ENCODE measurements at places on chromosomes 16 and 17. TPM values are rescaled to one million over a fixed set of nuclear protein-coding genes. Genes with fewer than 3 reads are reported as not detected.
A peak's percentile ranks its signal among the peaks of the same experiment; 100 is the strongest.

The HAP1 gene
- total RNA-seq: under 0.01 TPM

The POLR2A gene
- 53.5 TPM for total RNA-seq

DNA sequence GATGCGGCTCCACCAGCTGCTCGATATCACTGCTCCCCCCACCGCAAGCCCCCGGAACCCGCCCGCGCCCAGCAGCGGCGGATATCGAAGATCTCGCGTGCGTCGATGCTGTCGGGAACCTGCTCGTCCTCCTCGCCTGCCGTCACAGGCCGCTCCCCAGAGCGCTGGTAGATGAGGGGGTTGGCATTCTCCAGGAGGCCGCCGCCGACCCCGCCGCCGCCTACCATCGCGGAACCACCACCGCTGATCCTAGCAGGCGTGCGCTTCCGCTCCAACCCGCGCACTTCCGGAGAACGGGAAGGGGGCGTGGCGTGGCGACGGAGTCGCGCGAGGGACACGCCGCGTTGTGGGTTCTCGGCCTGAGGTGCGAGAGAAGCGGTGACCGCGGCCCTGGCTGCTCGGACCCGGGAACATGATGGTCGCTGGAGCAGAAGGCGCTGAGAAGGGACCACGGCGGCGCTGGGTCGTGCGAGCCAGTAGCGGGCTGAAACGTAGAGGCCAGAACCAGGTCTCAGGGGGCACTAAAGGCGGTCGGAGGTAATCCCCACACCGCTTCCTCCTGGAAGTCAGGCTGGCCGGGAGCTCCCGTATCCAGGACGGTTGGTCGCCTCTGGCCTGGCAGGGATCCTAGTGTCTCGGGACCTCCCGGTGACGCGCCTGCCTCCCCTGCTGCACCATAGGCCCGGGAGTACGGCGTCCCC, at the start of gene CIAO2B:
Gene CIAO2B (minus strand): TSS at position 265 of the 701 bp plus-strand sequence. CDS start 38 bp downstream, at position 227.
- no peaks in the 10 kb centered on the region for H3K27me3 ChIP-seq
- DNase-seq: peak; percentile 92
- H3K27ac ChIP-seq: peak within 1 kb of the TSS; percentile 94
- H3K4me3 ChIP-seq: peak within 1 kb of the TSS; percentile 93
- peaks cover 3% of the 10 kb centered on the region for H3K36me3 ChIP-seq

- peak; percentile 60 for DNase-seq
- H3K27ac ChIP-seq: peak overlapping the region; percentile 95
- no peaks in the 10 kb centered on the region for H3K27me3 ChIP-seq
- H3K4me1 ChIP-seq: peaks cover 37% of the 10 kb centered on the region
- H3K36me3 ChIP-seq: peaks cover 1% of the 10 kb centered on the region
These were observed 658 bp downstream of the TNFRSF12A start for GRCh38 chr16:3020604-3021448.

DNA sequence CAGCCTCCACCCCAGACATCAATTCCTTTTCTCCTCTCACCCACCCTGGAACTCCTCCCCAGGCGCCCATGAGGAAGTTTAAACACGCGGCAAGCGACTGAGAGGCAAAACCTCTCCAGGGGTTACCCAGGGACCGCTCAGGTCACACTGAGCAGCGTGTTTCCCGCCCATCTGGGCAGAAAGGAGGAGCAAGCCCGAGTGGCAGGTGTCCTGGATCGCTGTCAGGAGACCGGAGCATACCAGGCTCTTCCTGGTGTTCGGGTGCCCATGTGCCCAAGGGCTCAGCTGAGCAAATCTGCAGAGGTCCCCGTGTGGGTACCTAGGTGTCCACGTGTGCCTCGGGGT, 491 bp downstream of the SLC25A19 start:
- H3K27ac ChIP-seq: peak overlapping the region; percentile 87
- no peaks in the 10 kb centered on the region for H3K4me1 ChIP-seq
- no peaks in the 10 kb centered on the region for H3K36me3 ChIP-seq
- no peaks in the 10 kb centered on the region for H3K27me3 ChIP-seq

The TAX1BP3 gene
- 19.8 TPM for total RNA-seq

DNA sequence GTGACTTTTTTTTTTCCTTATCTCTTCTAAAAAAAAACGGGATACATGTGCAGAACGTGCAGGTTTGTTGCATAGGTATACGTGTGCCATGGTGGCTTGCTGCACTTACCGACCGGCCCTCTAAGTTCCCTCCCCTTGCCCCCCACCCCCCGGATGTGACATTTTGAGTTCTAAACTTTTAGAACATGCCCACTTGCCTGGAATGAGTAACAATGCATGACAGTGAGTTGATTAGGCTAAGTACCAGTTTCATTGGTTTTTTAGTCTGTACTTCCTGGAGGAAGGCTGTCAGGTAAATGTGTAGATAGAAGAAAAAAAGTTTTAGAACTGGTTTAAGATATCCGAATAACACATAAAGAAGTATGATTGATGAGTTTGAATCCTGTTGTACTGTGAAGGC, 4.0 kb downstream of the BPTF start:
- no peak overlapping the region for H3K27ac ChIP-seq
- DNase-seq: no peak
- no peak overlapping the region for H3K4me3 ChIP-seq
- H3K4me1 ChIP-seq: peaks cover 14% of the 10 kb centered on the region

GRCh38 chr17:2050300-2051060, 4.4 kb upstream of the HIC1 start:
- H3K27me3 ChIP-seq: peaks cover 2% of the 10 kb centered on the region
- no peak overlapping the region for H3K27ac ChIP-seq
- H3K4me3 ChIP-seq: peak overlapping the region; percentile 32
- no peaks in the 10 kb centered on the region for H3K36me3 ChIP-seq
- peaks cover 23% of the 10 kb centered on the region for H3K4me1 ChIP-seq

- peaks cover 80% of the 10 kb centered on the region for H3K4me1 ChIP-seq
- DNase-seq: no peak
- no peak overlapping the region for H3K4me3 ChIP-seq
- no peaks in the 10 kb centered on the region for H3K36me3 ChIP-seq
- H3K27ac ChIP-seq: peak overlapping the region; percentile 14
These were observed 27.6 kb downstream of the HELZ start for GRCh38 chr17:67217446-67217845.

Measured in liver (tissue), 10 donors.